ENCODE measurements at places on chromosomes 7 and 10.

DNA sequence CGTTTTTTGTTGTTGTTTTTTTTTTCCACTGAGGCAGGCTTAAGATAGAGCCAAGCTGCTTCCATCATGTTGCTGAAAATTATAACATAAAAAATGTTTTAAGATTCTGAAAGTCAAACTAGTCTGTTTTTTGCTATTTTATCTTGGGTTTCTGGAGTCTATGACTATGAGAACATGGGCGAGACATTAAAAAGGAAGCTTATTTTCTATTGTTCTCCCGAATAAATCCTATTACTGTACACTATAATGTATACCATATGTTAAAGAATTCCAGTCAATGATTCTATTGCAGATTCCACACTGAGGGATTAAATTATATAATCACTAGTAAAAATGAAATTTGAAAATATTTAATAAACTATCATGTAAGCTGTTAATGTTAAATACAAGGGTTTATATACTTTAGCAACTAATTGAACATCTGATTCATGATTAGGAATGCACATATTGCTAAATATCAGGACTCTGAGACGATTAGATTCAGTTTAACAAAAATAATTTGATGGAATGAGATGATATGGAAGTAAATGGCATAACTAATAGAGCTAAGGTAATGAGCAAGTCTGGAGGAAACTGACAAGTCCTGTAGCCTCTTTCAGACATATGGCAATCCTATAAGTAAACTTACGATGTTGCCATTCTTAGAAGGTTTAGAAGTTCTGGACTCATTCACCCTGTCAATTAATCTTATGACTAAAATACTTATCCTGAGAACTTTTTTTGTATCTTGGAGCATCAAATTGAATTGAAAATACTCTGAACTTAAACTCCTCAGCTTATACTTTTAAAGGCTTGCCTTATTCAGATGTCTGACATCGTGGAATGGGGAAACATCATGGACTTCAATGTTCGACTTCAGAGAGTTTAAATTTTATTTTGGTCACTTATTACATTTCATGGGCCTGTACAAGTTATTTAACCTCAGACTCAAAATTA is 294.8 kb upstream of the DGKB start:
- no peak for DNase-seq

GRCh38 chr10:3135006-3135405 is 37.6 kb downstream of the PITRM1 start:
- no peak for DNase-seq

DNA sequence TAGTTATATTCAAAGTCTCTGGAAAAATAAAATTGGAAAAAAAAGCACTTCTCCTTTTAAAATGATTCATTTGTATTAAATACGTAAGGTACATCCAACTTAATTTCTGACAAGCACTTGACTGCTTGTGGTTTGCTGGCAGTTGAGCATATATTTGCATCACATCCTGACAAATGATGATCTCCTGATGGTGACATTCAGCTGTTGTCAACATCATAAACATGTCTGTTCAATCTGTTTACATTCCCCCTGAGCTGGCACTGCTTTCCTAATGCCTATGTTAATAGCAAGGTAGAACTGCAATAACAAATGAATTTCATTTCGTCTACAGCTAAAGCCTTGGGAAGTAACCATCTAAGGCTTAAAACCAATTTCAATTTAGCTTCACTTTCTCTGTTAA is 24.4 kb downstream of the TSPAN12 start:
- DNase-seq: no peak

DNA sequence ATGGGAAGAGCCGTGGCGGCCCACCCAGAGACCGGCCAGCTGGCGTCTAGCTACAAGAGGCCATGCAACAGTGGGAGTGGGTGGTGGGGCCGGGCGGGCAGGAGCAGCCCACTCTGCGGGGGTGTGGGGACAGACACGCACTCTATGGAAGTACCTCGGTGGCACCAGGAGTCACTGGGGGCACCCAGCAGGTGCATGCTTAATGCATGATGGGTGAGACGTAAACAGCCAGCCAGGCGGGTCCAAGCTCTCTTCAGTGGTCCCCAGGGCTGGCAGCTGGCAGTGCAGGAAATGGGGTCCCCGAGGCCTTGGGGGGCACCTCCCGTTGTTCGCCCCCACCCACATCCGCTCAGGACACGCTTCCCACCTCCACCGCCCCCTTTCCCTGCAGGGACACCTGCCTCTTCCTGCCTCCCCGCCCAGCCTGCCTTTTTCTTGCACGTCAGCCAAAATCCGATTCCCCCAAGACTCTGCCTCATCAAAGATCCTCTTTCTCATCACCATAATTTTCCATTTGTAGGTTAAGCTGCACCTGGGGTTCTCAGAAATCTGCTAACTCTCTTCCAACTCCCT is 22.6 kb upstream of the PSMG3 start:
- DNase-seq: no peak

GRCh38 chr10:77090381-77091356 is 546.9 kb downstream of the KCNMA1 start:
- no peak for DNase-seq

DNA sequence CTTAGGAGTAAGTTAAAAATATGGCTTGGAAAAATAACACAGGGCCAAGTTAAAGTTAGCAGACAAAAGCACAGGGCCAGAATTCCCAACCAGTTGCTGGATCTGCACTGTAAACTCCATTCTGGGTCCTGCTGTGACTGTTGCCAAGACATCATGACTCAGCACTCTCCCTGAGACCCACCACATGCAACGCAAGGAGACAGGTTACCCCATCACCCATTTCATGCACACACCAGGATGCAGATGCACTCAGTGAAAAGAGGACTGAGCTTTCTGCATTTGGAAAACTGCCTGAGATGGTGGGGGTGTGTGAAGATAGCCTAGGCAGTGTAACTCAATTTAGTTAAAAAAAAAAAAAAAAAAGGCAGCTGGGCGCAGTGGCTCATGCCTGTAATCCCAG is 97.6 kb upstream of the ZNF438 start:
- DNase-seq: no peak

- DNase-seq: no peak
Measured at GRCh38 chr7:81333536-81333935, 414.7 kb upstream of the SEMA3C start.

GRCh38 chr7:20214921-20215669 is 2.1 kb downstream of the MACC1 start:
- no peak for DNase-seq

DNA sequence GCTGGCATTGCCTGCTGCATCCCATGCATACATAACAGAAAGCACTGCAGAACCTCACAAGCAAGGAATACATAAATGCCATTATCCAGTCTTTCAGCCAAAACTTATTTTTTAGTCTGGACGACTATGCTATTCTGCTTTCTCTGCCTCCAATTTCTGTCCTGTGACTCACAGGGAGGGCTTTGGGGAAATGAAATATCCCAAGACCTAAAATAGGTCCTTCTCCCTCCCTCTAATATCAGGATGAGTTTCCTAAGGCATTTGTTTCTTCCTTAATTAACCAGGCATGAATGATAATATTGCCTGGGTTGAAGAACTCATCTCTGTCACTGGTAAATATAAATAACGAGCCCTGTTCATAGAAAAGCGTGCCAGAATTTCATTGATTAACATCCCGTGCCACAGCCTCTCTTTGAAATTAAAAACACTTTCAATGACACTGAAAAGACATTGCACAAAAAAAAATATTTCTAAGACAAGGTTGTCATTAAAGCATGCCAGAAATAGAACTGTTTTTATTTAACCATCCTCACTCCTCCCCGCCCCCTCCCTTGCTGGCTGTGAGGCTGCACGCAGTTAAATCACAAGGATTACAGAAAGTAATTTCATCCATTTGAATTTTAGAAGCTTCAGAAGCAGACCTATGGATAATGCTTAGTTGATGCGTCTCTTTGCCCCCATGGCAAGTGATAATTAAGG is 103.0 kb upstream of the ANKRD1 start:
- DNase-seq: no peak

GRCh38 chr7:151875942-151876898 is 695 bp downstream of the PRKAG2 start:
- DNase-seq: peak; percentile 60

DNA sequence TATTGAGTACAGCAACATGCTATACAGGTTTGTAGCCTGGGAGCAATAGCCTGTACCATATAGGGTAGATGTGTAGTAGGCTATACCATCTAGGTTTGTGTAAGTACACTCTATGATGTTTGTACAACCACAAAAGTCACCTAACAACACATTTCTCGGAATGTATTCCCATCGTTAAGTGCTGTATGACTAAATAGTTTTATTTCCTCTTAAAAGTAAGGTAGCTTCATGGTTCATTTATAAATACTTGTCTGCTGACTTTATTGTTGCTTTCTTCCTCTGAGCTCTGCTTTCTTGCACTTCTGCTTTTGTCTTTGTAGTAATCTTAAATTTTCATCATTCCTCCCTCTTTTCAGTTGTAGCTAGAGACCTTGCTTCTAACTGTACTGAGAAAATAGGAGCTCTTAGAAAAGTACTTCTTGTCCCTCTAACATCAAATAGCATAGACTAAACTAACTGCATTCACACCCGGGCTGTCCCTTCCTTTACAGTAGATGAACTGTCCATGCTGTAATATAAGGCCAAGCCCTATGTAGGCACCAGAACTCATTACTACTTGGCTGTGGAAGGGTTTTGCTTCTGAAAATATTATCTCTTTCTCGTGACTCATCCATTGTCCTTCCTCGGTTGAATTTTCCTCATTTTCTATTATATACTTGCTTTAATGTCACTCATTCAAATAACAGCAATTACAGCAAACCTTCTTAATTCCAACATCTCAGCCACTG is 55.4 kb upstream of the FAM3C start:
- no peak for DNase-seq

GRCh38 chr7:19118636-19119371 is 1.4 kb upstream of the TWIST1 start:
- no peak for DNase-seq

- DNase-seq: no peak
Measured at GRCh38 chr7:20776942-20777341, 9.7 kb downstream of the SP8 start.

- DNase-seq: no peak
Measured at GRCh38 chr10:29057822-29058331, 231.0 kb upstream of the LYZL1 start.

GRCh38 chr10:35056133-35056532 is 34.0 kb downstream of the CUL2 start:
- no peak for DNase-seq

DNA sequence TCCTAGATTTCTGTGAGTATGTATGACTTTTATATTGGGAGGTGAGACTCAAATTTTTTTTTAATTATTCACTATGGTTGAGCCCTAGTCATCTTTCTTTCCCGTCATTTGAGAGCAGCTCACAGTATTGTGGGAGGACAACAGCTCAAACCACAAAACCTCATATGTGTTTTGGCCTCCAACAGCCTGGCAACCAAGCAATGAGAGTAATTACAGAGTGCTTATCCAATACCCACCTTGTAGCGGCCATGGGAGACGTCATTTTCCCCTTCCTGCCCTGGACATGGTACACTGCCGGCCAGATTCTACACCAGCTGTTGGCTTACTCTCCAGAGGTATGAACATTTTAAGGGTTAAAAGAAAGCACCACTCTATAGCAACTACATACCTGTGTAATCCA is 49.1 kb downstream of the DOCK4 start:
- no peak for DNase-seq

DNA sequence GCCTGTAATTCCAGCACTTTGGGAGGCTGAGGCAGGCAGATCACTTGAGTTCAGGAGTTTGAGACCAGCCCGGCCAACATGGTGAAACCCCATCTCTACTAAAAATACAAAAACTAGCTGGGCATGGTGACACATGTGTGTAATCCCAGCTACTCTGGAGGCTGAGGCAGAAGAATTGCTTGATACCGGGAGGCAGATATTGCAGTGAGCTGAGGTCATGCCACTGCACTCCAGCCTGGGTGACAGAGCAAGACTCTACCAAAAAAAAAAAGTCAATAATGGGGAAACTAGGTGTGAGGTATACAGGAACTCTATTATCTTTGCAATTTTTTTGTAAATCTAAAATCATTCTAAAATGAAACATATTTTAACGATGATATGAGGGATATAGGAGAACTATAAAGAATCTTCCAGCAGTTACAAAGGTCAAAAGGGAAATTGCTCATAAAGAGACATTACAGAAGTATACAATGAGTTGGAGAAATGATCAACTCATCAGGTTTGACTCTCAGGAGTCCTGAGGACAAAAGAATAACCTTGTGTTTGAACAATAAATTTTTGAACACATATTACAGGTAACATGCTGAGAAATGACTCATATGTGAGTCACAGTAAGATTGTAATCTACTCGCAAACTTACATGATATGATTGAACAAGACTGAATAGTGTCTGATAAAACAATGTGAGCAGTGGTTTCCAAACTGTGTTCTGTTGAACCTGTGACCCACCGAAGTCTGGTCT is 272.6 kb downstream of the FGFR2 start:
- no peak for DNase-seq

- no peak for DNase-seq
Measured at GRCh38 chr10:11612021-11613001, 861 bp upstream of the USP6NL start.

DNA sequence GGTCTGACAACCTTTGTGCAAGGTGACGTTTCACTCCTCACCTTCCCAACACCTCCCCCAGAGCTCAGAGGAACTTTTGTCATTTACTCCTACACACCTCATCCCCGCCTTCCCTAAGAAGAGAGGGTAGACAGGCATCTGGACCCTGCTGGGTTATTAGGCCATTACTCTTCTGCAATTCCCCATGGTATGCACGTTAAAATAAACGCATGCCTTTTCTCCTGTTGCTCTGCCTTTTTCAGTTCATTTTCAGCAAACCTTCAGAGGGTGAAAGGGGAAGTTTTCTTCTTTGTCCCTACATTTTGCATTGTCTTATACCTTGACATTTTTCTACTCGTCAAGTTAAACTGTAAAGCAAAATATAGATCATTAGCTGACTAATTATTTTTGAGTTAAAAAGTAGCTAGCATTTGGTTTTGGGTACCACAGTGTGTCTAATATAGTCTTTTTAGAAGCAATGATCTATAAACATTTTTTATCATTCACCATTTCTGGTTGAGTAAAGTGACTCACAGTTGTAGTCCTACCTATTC is 10.5 kb upstream of the EDRF1 start:
- DNase-seq: no peak

DNA sequence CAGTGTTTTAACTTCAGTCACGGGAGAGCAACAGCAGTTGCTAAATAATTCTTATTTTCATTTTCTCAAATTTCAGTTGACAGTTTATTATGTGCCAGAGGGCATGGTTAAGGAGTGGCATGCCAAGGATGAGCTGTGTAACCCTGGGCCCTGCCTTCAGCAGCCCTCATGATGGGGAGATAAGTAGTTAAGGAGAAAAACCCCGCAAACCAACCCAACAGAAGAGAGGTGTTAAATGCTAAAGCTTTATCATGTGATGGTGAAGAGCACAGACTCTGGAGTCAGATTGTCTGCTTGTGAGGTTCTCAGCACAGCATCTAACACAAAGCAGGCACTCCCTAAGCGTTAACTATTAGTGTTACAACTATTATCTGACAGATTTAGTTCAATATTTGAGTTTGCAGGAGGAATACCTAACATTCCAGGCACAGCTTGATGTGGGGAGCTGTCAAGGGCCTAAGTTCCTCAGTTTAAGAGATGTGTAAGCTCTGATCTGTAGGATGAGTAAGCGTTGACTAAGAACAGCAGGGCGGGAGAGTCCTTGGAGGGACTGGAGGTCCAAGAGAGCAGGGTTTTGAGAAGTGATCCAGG is 29.6 kb downstream of the STAM start:
- DNase-seq: no peak

- DNase-seq: no peak
Measured at GRCh38 chr7:66344166-66344565, 139.0 kb downstream of the TPST1 start.
